ENCODE measurements at places on chromosomes 7 and 10.

- no peak for DNase-seq
Measured at GRCh38 chr7:158470336-158470735, 117.3 kb downstream of the PTPRN2 start.

- DNase-seq: peak; percentile 62
Measured at GRCh38 chr10:9800571-9800970, 1217.1 kb upstream of the CELF2 start.

- peak; percentile 16 for DNase-seq
Measured at GRCh38 chr10:23918839-23919238, 290.1 kb upstream of the KIAA1217 start.

GRCh38 chr10:106795619-106796018 is 368.9 kb downstream of the SORCS1 start:
- peak; percentile 82 for DNase-seq

- DNase-seq: no peak
Measured at GRCh38 chr10:131210181-131210580, 101.3 kb downstream of the TCERG1L start.

DNA sequence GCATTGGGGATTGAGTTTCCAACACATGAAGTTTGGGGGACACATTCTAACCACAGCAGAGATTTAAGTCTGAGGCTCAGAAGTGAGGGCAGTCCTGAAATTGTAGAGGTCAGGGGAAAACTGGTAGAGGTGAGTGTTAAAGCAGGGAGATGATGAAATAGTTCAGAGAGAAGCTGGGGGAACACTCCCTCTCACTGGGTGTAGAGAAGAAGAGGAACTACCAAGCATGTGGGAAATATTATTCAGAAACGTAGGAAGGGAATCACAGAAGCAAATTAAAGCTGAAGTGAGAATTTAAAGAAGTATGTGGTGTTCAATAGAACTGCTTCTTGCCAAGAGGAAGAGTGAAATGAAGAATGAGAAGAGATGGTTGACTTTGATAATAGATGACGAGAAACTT is 121.5 kb upstream of the FAM3C start:
- DNase-seq: peak; percentile 3

GRCh38 chr7:51135576-51135975 is 181.0 kb downstream of the COBL start:
- DNase-seq: no peak

- DNase-seq: no peak
Measured at GRCh38 chr10:49389361-49389933, 6.4 kb downstream of the DRGX start.

DNA sequence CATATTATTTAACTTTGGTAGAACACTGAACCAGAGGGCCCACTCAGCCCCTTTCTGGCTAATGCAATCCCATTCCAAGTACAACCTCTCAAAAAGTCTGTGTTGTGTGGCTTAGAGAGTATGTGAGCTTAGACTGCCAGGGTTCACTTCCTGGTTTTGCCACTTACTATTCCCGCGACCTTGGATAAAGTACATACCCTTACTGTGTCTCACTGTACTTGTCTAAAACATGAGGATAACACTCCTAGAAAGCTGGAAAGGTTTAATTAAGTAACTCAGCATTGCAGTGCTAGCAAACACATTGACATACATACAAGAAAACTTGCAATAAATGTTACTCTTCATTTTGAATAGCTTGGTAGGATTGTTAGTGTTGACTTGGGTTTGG is 215.8 kb downstream of the CHCHD3 start:
- DNase-seq: no peak

- peak; percentile 13 for DNase-seq
Measured at GRCh38 chr10:128324058-128324827, 198.0 kb upstream of the MKI67 start.

DNA sequence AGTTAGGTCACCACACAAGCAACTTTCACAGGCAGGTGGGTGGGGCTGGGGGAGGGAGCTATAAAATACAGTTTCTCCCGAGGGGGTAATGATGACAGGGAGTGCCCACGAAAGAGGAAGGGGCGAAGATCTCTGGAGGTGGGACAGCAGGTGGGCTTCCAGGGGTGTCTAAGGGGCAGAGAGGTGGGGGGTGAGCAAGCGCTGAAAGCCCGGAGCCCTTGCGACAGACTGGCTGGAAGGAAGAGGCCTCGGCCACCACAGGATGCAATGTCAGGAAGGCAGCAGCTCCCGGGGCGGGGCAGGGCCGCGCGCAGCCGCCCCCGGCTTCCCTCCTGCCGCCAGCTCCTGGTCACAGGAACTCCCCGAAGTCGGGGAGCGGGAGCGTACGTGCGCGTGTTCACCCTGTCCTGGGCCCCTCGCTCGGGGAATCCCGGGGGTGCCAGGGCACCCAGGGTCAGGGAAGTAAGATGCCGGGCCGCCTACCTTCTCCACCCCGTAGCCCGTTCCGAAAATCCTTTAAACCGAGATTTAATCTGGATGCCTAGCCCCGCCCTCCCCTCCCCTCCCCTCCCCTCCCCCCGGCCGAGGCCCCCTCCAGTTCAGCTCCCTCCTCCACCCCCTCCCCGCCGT is 105.2 kb upstream of the PPIF start:
- DNase-seq: peak; percentile 69

DNA sequence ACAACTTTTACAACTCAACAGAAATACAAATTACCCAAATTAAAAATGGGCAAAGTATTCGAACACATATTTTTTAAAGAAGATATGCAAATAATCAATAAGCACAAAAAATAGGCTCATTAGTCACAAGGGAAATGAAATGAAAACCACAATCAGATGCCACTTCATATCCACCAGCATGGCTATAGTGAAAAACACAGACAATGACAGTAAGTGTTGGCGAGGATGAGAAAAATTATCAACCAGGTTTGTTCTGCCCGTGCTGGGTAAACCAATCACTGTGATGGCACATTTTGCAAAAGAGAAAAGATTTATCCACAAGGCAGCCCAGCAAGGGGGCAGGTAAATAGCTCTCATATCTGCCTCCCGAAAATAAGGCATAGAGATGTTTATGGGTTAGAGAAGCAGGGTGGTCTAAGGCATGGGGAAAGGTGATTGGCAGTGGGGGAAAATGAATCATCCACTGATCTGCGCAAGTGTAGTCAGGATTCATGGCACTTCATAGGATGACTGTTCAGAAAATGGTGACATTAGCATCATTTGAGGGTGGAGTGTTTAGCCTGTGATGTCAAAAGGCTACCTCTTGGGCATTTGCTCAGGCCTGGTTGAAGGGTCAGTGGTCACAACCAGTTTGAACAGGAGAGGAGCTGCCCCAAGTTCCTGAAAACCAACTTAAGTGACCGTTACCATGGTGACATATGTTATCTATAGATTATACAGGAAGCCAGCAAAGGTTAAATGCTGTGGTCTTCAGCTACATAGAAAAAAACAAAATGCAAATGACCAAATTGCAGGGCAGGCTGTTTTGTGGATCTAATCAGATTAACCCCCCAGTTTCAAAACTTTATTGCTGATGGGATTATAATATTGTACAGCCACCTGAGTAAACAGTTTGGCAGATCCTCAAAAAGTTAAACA is 8.0 kb upstream of the CFAP70 start:
- DNase-seq: peak; percentile 83

- DNase-seq: no peak
Measured at GRCh38 chr10:85284778-85285770, 956.7 kb downstream of the CCSER2 start.

- DNase-seq: no peak
Measured at GRCh38 chr7:1349351-1349761, 109.9 kb downstream of the MICALL2 start.

GRCh38 chr7:156177422-156178055 is 365.3 kb upstream of the SHH start:
- DNase-seq: no peak

DNA sequence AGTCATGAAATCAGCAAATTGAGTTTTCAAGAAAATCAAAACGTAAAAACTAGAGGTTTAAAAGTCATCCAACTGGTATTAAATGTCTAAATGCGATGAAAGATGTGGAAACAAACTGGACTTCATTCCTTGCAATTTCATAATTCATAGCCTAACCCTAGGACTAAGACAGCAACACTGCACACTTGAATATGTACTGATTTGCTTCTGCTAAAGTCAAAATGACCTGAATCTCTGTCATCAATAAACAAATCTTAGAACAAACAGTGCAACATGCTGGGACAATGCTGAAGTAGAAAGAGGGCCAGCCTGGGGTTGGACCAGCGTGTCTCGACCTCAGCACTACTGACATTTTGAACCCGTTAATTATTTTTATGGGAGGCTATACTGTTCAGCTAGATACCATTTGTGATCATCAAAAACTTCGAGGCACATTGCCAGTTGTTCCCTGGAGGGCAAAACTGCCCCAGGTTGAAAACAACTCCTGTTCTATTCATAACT is 47.1 kb downstream of the MYOF start:
- no peak for DNase-seq

- DNase-seq: no peak
Measured at GRCh38 chr10:131996466-131997365, 15.0 kb upstream of the BNIP3 start.

GRCh38 chr7:148867596-148868377 is 16.3 kb downstream of the EZH2 start:
- no peak for DNase-seq

All from hematopoietic multipotent progenitor cell treated with erythropoietin and hydrocortisone succinate and interleukin-3 and kit ligand, for 4 days (in vitro differentiated cells).